ENCODE measurements at places on chromosomes 11 and 22.

- DNase-seq, result no peak
Measured at GRCh38 chr11:32033067-32033466, 57.8 kb upstream of the RCN1 start.

DNA sequence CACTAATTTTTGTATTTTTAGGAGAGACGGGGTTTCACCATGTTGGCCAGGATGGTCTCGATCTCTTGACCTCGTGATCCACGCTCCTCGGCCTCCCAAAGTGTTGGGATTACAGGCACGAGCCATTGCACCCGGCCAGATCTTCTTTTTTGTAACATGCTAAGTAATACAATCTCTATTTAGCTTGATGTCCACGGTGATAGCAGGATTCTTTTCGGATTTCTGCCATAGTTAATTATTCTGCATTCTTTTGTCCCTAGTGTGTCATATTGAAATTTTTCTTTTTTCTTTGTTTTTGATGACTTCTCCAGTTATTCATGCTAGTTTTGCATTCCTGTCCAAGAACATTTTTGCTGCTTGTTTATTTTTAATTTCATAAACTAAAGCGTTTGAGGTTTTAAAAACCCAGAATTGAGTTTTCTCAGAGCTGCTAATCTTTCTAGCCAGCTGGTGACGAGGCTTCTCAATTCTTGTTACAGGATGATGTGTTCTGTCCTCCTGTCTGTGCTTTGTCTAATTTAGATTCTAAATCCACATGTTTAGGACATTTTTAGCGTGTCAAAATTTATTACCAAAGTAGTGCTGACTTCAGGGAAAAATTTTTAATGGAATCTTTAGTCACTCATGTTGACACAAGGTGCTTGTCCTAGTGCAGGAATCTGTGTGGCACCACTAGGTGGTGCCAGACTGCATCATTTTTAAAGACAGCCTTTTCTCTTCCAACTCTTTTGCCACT lies 21.8 kb downstream of the NF2 start:
- no peak for DNase-seq

DNA sequence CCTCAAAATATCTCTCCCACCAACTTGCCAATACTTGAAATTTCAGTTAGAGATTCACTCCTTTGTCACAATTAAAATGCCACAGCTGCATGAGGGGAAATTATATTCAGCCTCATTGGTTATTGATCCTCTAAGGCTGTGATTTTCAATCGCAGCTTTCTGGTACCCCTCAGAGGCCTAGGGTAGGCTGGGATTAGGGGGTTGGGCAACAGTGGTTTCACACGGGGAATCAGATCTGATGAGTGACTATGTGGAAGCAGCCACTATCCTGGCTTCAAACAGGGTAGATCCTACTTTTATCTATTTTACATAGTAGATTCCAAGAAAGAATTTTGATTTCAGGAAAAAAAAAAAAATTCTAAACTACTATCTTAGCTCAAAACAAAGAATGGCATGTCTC lies 252.5 kb downstream of the DCDC1 start:
- no peak for DNase-seq

DNA sequence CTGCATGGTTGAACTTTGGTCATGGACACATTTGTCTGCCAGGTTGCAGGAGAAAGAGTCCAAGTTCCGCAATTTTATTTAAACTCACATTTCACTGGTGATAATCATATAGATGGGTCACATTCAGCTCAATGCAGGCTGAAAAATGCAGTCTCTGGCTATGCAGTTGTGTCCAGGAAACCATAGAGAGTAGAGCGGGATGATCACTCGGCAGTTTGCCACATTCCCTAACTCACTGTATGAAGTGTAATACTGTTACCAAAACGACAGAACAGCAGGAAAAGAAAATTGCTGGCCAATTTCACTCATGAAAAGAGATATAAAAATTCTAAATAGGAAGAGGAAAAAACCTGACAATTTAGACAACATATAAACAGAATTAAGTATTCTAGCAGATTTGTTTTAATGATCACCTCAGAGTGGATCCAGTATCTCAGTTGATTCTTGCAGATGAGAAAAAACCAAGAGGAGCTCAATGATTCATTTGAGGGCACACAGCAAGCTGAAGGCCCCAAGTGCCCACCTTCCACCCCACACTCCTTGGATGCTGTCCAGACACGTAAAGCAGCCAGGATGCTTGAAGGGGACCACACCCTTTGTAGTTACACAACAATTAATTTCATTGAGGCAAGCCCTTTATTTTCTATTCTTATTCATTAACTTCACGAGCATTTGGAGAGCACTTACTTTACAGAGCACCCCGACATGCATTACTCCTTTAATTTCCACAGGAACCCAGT lies 422.3 kb downstream of the SOX6 start:
- DNase-seq, result no peak

Measured in suprapubic skin (tissue), 4 donors.